ENCODE measurements at places on chromosomes 12 and 14.

GRCh38 chr12:68119724-68120211, 39.8 kb downstream of the IFNG start:
- DNase-seq: no peak

DNA sequence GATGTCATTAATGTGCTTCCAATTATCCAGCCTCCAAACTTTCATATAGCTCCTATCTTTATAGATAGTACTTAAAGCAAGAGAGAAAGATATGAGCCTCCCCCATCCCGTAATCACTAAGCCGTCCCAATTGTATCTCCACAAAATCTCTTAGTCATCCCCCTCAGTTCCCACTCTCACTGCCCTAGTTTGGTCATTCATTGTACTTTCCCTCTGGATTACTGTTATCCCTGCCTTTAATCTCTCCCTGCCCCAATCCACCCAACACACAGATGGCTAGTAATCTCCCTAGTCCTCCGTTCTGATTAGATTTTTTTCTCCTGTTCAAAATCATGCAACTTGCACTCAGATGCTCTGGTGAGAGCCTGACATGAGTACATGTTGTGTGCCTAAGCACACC, 5.4 kb upstream of the BCAT1 start:
- no peak for DNase-seq

DNA sequence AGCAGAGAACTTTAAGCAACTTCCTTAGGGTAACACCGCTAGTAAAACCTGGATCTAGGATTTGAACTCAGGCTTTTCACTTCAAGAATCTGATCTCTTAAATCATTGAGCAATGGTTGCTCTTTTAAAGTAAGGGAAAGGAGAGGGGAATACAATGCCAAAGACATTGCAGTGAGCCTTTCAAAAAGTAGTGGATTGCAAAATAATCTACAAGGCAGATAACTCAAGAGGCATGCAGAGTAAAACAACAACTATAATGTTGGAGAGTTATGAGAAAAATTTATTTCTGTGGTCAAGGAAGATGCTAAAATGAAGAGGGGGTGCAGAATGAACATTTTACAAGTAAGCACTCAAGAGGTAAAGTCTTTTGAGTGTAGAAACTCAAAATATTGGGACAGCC, 432.6 kb downstream of the C12orf50 start:
- DNase-seq: no peak

GRCh38 chr12:124715121-124715990, 147.9 kb upstream of the NCOR2 start:
- no peak for DNase-seq

DNA sequence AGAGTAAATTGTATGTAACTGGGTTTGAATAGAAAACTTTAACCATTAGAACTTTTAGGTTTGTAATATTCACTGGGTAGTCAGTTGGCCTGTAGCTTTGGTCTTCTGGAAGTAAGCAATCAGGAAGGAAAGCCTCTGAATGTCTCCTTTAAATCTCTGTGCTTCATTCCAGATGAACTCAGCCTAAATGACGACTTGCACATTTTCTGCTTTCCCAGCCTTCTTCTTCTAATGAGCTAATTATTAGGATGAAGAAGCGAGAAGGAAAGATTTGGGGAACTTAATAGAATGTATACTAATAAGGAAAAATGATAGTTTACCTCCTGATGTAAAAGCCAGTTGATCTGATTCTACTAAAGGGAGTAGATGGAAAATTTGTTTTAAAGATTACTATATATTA, 90.4 kb downstream of the MIA2 start:
- no peak for DNase-seq

- DNase-seq: no peak
Observed at GRCh38 chr12:64951944-64952343, 127.5 kb downstream of the TBC1D30 start.

DNA sequence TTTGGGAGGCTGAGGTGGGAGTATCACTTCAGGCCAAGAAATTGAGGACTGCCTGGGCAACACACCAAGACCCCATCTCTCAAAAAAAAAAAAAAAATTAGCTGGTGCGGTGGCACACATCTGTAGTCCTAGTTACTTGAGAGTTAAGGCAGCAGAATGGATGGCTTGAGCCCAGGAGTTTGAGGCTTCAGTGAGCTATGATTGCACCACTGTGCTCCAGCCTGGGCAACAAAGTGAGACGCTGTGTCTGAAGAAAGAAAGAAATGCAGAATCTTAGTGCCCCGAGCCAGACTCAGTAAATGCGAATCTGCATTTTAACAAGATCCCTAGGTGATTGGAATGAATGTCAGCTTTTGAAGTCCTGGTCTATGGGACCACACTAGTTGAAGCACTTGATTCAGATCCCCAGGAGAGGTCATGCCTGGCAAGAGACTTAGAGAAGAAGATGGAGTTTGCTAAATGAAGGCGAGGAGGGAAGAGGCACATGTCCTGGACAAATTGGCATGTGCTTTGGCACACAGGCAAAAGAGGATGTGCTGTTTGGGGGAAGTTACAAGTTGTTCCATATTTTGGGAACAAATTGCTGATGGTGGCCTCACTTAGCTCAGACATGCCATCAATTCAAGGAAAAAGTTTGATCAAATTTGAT, 56.6 kb downstream of the DRAM1 start:
- DNase-seq: no peak

DNA sequence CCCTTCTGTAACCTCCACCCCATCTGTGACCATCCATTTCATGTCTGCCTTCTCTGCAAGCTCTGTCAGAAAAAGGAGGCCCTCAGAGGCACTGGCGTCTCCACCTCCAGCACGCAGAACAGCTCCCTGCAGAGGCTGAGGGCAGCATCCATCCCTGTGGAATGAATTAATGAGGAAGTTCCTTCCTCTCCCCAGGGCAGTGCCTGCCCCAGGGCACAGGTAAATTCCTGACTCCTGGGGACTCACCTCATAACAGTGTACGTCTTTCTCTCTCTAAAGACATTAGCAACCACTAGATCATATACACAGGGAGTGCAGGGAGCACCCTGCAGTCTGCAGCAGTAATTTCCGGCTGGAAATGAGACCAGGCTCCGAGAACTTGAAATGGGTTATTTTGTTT, 155.0 kb upstream of the TMEM132C start:
- DNase-seq: no peak

DNA sequence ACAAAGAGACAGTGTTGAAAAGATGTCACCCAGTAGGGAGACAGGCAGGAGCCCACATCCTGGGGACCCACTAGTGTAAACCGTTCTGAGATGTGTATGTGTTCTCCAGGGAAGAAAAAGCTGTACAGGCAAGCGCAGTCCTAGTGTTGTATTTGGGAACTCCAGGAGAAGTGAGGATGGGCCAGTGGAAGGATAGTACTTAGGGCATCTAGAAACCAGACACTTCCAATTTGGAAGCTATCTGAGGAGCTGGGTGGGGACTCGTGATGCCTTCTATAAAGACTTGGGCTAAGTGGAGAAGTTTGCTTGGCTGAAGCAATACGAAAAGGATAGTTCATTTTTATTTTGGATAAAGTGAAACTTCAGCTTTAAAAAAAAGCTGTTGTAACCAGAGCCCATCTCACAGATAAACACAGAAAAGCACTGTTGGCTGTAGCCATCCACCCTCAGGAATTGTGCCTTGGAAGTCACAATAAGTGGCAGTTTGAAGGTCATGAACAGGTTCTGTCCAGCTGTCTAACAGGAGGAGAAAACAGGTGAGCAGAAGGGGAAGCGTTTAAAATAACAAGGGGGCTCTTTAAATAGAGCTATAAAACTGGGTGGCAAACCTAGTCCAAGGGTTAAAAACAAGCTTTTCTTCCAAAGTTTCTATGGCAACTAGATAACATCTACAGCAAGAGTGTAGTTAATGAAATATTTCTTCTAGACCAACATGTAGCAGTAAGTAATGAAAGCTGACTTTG, 108.0 kb upstream of the ARHGAP5 start:
- DNase-seq: no peak

GRCh38 chr14:99682809-99683618, 1.1 kb upstream of the CYP46A1 start:
- DNase-seq: no peak

GRCh38 chr14:98840091-98840490, 431.9 kb downstream of the BCL11B start:
- no peak for DNase-seq

DNA sequence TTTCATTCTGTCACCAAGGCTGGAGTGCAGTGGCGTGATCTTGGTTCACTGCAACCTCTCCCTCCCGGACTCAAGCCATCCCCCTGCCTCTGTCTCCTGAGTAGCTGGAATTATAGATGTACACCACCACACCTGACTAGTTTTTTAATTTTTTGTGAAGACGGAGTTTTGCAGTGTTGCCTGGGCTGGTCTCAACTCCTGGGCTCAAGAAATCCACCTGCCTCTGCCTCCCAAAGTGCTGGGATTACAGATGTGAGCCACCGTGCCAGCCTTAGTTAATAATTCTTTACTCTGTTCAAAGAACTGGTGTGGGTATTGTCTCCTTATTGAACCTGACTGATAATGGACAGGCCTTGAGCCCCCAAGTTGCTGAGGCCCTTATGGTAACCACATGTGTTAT, 10.4 kb upstream of the KRT7 start:
- DNase-seq: no peak

GRCh38 chr14:29757188-29757680, 170.4 kb downstream of the PRKD1 start:
- no peak for DNase-seq

GRCh38 chr12:67269633-67270573, 745 bp downstream of the CAND1 start:
- no peak for DNase-seq

DNA sequence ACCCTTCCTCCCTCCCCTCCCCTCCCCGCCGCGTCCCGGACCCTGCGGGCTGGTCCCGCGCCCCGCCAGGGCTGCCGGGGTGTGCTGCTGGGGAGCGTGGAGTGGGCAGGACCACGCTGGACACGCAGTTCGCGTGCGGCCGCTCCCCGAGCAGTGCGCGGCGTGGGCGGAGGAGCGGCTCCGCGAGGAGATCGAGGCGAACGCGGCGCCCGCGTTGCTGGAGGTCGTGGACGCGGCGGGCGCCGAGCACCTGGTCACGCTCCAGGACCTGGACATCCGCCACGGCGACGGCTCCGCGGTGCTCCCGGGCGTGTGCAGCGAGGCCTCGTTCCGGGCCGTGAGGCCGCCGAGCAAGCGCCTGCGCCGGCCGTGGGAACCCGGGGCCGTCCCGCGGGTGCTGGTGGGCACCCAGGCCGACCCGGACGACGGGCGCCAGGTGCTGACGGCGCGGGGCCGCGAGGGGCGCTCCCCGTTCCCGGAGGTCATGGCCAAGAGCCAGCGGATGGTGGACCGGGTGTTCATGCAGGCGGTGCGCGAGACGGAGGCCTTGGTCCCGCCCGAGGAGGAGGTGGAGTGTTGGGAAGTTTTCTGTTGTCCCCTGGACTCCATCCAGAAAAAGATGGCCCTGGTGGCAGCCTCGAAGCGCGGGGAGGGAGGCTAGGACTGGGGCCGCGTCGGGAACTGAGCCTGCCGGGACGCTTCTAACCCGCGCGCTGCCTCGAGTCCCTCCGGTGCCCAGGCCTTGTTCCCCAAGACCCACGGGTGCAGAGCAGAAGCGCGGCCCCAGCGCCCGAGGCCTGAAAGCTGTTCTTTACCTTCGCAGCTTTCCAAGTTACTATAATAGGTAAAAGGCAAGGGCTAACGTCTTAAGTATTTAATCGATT, 54.7 kb upstream of the EIF5 start:
- no peak for DNase-seq

DNA sequence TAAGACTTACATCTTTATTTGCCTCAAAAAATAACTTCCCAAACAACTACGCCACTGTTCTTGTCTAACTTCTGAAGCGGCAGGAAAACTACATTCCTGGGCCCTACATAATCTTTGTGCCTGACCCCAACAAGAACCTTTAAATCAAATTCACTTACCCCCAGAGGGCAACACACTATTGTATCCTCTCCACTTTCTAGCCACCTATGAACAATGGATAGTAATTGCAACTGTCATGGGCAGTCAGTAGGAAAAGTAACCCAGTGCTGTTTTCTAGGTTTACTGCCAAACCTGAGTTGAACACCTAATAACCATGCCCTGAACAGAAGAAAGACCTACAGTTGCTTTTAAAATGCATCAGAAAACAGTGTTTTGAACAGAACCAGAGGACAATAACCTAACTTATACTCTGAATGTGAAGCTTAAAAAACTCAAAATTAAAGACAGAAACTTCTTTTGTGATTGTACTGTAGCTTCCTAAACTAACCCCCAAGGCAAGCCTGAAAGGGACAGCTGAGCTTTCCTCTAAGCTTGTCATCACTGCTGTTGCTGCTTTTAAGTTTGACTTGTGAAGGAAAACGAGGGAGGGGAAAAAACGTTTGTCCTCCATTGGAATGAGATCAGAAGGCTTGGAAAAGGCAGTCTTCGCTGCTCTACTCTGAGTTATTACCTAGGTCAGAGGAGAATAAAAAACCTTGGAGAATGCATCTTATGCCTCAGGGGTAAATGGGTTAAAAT, 195.7 kb downstream of the SOX5 start:
- no peak for DNase-seq

DNA sequence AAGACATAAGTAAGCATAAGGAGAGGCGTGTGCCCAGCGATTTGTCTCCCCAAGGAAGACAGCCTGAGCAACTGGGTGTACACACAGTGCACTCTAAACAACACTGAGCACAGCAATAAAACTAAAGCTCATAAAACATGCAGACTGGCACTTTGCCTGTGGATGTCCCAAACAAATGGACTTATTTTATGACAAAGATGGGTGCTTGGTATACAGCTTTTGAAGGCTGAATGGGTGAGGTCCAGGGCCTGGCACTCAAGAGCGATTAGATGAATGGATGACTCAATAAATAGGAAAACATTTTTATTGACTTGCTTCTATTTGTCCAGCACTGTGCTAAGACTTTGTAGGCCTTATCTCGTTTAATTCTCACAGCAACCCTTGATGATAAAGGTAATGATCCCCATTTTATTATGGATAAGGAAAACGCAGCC, 28.5 kb downstream of the LGMN start:
- no peak for DNase-seq

- DNase-seq: no peak
Observed at GRCh38 chr14:60951776-60952435, 29.0 kb downstream of the TRMT5 start.
